ENCODE measurements at places on chromosomes 5 and 9. TPM values are rescaled to one million over a fixed set of nuclear protein-coding genes. Genes with fewer than 3 reads are reported as not detected.
A peak's percentile ranks its signal among the peaks of the same experiment; 100 is the strongest.

DNA sequence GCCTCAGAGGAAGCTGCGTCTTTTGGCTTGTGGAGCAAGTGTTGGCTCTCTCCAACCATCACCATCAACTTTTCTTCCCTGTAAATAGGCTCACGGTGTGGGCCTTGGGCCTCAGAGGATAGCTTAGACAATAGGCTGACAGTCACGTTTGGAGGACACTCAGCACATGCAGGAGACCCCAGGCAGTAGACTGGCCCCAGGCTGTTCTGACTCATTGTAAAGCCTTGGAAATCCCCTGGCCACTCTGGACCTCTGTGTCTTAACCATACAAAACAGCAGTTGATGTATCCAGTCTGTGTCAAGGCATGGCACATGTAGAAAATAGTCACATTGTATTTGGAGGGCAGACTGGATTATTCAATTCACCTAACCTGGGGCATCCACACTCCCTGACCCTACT lies 18.6 kb downstream of the CD74 start:
- peak; percentile 63 for DNase-seq

- no peak for DNase-seq
Measured at GRCh38 chr5:73420666-73421065, 27.9 kb downstream of the FOXD1 start.

DNA sequence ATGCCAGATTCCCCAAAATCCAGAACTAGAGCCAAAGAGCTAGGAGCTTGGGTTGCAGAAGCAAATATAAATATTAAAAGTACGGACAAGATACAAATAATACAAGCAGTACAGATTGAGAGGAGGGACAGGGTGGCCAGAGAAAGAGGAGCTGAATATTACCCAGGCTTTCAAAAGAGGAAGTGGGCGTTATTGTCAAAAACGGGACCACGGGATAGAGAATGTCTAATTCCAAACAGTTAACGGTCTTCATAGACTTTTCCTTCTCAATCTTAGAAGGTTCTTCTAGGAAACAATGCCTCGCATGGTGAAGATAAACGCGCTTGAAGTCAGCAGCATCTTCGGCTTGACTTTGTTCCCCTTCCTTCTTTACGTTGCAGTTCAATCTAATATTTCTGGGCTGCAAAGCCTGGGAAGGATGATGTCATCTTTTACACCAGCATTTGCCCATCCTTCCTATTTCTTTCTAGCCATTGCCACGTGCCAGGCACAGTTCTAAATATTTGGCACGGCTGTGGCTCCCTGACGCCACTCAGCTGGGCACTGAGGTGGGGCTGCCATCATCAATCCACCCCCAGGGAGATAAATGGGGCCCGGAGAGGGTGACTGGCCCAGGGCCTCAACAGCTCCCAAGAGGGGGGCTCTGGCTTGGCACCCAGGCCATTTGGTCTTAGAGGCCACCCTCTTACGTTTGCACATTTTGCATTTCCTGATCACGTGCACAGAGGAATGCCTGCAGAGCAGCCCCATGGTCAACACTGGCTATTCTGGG lies 16.3 kb upstream of the OLFM1 start:
- DNase-seq = no peak

DNA sequence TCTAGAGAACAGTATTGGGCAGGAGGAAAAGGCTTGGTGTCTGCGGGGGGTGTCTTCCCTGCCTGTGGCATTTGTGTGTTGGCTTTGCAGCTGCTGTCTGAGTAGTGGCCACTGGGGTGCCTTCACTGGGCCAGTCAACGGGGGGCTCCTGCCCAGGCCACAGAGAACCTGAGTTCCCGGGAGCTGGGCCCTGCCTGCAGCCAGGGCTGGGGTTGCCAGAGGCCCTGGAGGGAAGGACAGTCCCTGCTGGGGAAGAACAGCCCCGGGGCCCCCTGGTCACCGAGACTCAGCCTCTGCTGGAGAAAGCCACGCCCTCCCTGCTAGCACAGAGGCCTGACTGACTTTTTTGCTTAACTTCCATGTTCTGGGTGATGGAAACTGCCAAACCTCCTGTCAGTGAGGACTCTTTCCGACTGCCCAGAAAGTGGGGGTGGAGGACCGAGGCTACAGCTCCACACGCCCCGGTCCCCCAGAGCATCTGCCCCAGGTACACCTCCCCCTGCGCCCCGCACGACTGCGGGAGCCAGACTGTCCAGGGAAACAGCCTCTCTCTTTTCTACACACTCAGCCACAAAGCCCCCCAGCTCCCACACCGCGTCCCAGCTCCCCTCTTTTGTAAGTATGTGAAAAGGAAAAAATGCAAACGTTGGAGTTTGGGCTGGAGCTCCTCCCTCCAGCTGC lies 133.4 kb downstream of the DAB2IP start:
- no peak for DNase-seq

- DNase-seq = no peak
Measured at GRCh38 chr9:105069696-105070095, 141.7 kb upstream of the ABCA1 start.

- no peak for DNase-seq
Measured at GRCh38 chr5:171478946-171479775, 59.7 kb downstream of the FGF18 start.

DNA sequence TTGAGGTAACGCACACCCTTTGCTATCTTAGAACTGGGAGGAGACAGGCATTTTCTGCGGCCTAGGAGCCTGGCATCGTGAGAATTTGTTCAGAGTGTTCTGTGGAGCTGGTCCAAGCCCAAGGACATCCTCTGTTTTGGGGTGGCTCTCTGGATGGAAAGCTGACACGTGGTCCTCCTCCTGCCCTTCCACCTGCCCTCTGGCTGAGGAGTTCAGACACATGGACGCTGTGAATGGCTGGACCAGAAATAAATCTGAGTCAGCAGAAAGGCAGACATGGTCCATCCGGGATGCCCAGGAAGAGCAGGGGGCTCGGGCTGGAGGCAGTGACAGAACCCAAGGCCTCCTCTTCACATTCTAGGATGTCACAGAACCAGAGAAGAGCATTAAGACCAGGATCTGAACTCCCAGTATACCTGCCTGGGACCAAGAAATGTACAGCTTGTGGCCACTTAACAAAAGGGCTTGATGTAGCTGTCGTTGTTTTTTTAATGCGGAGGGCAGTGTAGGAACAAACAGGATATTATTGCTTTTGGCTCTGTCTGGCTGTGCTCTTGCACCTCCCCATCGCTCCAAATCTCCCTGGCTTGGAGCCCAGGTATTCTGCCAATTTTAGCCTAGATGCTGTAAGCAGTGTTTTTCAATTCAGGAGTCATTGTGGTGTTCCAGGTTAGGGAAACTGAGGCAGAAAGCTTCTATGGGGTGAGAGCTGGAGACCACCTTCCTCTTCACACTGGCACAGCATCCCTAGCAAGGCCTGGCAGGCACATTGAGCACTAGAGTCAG lies 2.4 kb downstream of the CKMT2 start:
- DNase-seq = no peak

Gene TRIM7
- 28.0 TPM for total RNA-seq
